ENCODE measurements at places on chromosomes 7 and 10.
A peak's percentile ranks its signal among the peaks of the same experiment; 100 is the strongest.

DNA sequence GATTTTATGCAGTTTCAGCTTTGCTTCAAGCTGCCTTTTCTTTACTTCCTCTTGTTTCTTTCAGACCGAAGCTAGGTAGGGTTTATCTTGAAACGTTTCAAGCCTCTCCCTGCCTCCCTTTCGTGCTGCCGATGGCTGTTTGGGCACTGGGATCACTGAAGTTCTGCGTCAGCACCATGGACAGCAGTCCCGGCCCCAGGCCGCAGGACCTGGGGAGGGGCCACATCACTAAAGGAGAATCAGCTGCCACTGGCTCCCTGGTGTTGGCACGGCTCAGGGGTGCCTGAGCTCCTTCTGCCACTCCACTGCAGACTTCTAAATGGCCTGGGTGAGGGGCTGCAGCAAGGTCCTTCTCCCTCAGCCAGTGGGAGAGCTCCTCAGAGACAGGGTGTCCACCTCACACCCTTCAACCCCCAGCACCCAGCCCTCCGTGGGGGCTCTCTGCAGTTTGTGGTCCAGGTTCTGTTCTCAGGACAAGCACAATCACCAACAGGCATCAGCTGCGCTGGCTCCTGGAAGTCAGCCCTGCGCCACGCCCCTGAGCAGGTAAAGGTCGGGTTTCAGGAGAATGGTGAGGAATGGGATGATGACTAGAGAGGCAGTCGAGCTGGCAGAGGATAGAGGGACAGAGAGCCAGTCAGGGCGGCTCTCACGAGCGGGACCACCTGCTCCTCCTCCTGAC, 387.2 kb downstream of the TCERG1L start:
- DNase-seq, result no peak

- no peak for DNase-seq
These were observed 25.1 kb upstream of the PDK4 start for GRCh38 chr7:95621404-95621803.

DNA sequence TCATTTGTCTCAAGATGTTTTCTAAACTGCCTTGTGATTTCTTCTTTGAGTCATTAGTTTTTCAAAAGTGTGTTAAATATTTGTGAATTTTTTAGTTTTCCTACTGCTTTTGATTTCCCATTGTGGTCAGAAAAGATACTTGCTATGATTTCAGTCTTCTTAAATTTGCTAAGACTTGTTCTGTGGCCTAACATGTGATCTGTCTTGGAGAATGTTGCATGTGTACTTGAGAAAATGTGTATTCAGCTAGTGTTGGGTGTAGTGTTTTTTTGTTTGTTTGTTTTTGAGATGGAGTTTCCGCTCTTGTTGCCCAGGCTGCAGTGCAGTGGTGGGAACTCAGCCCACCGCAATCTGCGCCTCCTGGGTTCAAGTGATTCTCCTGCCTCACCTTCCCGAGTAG, 28.6 kb downstream of the BMPR1A start:
- DNase-seq, result no peak

DNA sequence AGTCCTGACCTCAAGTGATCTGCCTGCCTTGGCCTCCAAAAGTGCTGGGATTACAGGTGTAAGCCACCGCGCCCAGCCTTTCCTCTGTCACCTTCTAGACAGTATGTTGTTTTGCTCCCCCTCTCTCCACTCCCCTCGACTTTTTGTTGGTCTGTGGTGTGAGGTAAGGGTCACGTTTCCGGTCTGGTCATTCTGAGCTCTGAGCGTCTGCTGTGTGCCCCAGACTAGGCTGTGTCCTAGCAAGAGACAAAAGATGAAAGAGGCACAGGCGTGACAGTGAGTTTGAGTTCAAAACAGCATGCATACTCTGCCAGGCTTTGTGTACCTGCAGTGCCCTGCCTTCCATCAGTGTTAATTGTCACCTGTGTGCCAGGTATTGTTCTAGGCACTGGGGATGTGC, 87.4 kb upstream of the PPIF start:
- no peak for DNase-seq

GRCh38 chr10:48390933-48391845, 84.7 kb downstream of the MAPK8 start:
- DNase-seq, result no peak

DNA sequence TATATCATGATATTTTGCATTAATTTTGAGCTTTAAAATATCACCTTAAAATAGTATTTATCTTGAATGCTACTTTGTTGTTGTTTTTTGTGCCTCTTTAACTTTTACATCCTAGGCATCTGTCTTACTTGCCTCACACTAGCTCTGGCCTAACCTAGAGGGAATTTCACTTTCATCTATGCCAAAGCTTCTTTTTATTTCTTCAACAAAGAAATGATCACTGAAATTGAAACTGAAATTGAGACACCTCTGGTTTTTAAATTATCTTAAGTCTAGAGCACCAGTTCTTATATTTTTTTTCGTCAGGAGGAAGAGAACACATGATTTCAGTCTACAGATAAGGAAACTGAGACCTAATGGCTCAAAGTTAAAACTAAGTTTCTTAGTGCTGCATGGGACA, 3.5 kb upstream of the SCIN start:
- no peak for DNase-seq

DNA sequence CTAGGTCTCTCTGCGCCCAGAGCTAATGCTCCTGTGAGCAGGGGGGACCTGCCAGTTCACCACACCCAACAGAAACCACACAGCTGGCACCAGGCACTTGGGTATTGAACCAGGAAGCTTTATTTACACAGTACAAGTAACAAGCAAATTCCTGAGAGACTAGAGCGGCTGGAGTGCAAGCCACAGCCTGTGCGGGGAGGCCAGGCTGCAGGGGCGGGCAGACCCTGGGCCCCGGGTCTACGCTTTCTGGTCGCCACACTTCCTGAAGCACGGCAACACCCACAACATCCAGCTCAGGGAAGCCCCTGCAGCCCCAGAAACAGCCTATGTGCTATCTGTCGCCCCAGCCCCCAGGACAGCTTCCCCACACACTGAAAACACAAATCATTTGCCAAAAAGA, 125.0 kb downstream of the FAM53B start:
- peak; percentile 26 for DNase-seq

DNA sequence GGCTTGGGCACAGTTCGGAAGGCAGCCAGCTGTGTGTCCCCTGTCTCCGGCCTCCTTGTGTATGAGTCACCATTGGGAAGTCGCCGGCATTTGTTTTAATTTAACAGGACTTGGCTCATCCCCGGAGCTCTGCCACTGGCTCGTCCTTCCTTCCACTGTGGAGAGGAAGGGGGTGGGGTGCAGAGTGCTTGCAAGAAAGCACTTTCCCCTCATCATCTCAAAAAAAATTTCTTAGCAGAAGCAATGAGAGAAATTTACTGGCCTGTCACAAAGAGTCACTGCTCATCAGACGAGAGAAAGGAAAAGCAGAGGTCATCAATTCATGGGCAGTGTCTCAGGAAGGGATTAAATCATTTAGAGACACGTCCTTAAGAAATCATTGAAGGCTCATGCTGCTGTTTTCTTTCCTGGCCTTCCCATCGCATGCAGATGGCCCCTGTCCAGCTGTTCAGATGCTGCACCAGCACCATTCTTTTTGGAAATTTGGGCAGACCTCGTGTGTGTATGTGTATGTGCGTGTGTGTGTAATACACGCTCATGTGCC, 93.3 kb downstream of the BMS1 start:
- no peak for DNase-seq

GRCh38 chr7:93883078-93883916, 7.3 kb downstream of the TFPI2 start:
- DNase-seq, result no peak

DNA sequence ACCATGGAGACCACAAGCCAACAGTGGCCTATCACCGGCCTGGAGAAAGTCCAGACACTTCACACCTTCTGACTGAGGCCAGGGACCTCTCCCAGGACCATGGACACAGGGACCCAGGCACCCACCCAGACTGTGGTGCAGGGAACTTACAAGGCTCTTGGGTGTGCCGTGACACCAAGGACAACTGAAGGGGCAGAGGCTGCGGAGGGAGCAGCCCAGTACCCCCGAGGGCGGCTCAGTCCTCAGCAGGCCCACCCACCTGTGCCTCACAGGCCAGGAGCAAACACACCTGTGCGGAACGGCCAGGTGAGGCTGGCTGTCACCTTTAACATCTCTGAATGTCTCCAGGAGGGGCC, 182.3 kb downstream of the MAD1L1 start:
- DNase-seq, result no peak

- DNase-seq, result no peak
These were observed 58.0 kb downstream of the PDGFA start for GRCh38 chr7:461453-462172.

- no peak for DNase-seq
These were observed 464.1 kb downstream of the SEMA3D start for GRCh38 chr7:84722734-84723133.

GRCh38 chr10:38025283-38025682, 14.8 kb downstream of the ZNF33A start:
- no peak for DNase-seq

DNA sequence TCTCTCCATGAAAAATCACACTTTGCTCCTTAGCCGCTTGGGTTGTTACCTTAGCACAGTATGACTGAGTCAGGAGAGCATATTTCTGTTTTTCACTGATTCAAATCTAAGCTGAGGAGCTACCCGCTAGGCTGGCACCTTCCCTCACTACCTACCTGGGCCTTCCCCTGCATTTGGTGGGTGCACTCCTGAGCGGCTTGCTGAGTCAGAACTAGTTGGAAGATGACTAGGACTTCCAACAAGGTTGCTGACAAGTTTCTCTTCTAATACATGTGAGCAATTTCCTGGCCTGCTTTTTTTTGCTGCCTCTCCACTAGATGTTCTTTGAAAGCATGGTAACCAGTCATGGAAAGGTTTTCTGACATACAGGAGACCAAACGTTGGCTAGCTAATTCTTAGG, 43.8 kb upstream of the SEC61G start:
- DNase-seq, result no peak

GRCh38 chr7:30657131-30657530, 25.1 kb downstream of the CRHR2 start:
- DNase-seq, result no peak

GRCh38 chr7:98795741-98796493, 73.9 kb downstream of the TMEM130 start:
- no peak for DNase-seq

DNA sequence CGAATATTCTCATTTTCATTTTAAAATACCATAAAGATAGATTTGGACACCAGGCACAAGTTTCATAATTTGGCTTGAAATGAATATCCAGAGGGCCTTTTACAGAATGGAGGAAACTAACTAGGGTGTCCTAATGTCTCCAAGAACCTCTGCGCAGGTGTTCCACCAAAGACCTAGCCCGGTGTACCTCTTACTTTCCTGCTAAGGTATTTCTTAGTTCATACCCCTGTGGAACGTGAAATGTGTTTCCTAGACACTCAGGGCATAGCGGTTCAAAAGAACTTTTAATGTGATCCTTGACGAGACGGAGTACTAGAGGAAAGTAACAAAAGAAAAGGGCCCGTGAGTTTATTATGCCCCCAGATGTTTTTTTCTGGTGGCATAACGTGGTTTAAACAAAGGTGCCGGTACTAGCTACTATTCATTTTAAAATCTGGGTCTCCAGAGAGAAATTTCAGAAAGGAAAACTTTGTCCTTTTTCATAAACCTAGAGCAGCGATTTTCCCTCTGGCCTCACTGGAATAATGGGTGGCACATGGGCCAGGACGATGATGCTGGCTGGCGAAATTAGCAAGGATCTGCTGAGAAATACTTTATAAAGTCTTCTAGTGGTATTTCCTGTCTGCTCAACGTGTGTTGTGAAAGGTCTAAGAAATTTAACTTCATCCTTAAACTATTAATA, 1.4 kb downstream of the APBB1IP start:
- no peak for DNase-seq

DNA sequence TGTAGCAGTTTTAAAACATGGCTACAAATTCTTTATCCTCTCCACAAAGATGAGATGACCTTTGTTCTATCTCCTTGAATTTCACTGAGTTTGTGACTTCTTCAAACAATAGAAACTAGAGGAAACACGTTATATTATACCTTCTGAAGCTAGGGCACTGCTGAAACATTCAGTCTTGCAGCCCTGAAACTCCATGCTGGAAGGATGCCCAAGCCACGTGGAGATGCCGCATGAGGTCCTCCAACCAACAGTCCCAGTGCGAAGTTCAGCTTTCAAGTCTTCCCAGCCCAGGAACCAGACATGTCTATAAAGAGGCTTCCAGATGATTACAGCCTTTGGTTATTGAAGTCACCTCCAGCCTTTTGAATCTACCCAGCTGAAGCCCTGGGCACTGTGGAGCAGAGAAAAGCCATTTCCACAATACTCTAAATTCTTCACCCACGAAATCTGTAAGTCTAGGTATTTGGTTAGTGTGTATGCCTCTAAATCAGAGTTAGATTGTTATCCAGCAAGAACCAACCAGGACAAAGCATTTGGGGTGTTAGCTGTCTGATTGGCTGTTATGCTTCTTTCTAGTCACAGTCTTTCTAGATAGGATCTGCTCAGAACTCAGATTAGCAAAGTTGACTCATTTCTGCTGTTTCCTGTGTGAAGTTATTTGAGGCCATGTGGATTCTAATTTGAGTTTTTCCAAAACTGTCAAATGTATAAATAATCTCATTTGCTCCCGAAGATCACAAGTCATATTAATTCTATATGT, 186.5 kb upstream of the TMEM72 start:
- DNase-seq, result no peak

DNA sequence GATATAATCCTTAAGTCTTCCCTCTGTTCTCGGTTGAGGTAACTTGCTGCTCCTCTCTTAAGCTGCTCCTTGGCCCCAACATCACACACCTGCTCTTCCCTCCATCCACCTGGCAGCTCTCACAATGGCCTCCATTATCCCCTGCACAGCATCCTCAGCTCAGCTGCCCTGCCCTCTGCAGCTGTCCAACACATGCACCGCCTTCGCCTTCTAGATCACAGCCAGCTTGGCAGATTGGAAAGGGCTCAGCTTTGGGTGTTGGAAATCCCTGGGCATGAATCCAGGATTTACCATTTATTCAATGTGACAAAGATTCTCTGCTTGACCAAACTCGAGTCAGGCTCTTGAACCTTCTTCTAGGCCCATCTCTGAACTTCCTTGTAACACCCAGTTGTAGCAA, 20.6 kb downstream of the RGR start:
- no peak for DNase-seq

DNA sequence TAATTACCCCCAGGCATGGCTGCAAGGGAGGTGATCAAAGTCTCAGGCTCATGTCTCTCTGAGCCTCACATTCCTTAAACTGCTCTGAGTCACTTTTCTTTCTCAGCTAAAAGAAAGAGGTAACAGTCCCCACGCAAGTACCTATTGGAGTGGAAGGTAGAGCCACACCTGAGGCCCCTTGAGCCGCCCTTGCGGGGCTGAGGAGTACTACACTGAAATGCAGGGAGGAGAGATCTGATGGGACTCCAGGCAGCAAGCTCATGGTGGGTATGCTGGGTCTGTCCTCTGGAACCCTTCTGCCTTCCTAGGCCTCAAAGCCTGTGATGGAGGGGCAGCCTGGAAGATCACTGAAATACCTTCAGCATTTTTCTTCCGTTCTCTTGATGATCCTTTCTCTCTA, 960.0 kb downstream of the DNAJB9 start:
- DNase-seq, result no peak

GRCh38 chr7:148256433-148256832, 334.1 kb upstream of the C7orf33 start:
- DNase-seq, result no peak

Measured in activated gamma-delta T cell (primary cell).